Right ventricle myocardium superior (tissue), 1 donor: ENCODE measurements at places on chromosomes 11 and 22. TPM values are rescaled to one million over a fixed set of nuclear protein-coding genes. Genes with fewer than 3 reads are reported as not detected.
A peak's percentile ranks its signal among the peaks of the same experiment; 100 is the strongest.

GRCh38 chr11:20357150-20357549, 6.4 kb upstream of the HTATIP2 start:
- no peak for DNase-seq

- no peak for DNase-seq
Observed at GRCh38 chr11:108914981-108915380, 250.1 kb downstream of the DDX10 start.

DNA sequence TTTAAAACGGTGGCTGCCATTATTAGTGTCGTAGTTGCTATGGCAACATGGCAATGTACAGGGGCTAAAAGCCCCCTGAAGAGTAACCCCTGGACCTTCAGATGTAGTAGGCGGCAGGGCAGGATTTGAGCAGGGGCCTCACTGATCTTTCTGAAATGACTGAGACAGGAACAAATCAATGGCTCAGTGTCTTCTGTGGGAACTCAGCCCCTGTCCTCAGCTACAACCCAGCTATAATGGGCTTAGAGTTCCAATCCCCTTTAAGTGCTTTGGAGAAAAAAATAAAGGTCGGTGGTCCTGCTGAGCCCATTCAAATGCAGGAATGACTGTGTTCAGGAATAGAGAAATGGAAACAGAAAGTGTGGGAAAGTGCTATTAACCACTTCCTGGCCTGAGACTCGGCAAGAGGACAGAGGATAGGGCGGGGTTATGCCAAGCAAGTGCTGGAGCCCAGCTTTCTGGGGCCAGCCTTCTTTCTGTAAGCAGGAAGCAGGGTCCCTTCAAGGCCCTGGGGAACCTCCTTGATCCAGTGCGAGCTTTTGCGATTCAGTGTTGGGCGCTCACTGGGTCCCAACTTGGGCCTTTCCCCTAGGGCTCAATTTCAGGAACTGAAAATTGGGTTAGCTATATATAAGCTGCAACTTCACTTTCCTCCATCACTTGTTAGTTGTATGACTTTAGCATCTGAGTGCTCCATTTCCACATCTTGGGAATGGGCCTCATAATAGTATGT, 6.1 kb upstream of the CD82 start:
- no peak for DNase-seq

DNA sequence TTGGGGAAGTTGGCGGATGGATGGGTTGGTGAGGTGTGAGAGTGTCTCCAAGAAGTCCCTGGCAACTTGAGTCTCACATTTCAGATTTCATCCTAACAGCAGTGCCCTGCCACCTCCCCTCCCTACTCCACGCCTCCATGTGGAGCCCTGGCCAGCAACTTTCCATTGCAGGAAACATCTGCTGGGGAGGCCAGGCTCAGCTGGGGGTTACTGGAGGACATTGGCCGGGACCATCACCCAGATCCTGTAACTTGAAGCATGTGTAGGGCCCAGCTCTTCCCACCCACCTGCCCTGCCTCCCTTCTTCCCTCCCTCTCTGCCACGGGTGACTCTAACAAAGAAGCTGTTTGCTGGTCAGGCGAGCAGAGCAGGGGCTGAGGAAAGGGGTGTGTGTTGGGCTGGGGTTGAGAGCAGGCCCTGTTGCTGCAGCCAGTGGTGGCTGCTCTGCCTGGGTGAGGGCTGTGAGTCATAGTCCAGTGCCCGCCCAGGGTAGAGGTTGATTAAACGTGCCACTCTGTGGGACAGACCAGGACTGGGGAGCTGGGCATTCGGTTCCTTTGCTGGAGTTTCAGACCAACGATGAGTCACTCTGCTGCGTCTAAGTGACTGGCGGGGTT, 64.0 kb downstream of the SCN3B start:
- no peak for DNase-seq

DNA sequence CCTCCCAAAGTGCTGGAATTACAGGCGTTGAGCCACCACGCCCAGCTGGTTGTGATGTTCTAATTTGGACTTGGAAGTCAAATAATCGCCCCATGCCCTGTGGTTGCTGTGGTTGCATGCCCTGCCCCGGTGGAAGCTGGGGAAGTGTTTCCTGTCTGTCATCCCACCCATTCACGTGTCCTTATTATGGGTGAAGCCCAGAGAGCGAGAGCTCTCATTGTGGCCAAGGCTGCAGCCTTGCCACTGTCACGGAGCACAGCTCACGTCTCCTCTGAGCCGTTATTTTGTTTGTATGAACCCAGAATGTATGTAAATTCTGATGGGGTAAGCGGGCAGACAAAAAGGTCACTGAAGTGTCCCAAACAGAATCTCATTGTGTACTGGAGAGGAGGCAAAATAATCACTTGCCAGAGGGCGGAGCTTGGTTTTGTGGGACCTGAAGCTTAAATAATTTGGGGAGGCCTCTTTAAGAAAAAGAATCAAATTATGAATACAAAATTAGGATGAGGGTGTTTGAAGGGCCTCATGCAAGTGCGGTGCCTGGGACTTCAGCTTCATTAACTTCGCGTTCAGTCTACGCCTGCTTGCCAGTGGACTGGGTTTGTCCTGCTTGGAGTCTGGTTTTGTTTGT, 25.8 kb upstream of the TREH start:
- no peak for DNase-seq

- DNase-seq, result peak; percentile 62
Observed at GRCh38 chr11:34358258-34358727, 483 bp upstream of the ABTB2 start.

SAA4 gene
- total RNA-seq, result not detected

OR52E5 gene
- not detected for total RNA-seq
